ENCODE measurements at places on chromosomes 7 and 10. TPM values are rescaled to one million over a fixed set of nuclear protein-coding genes. Genes with fewer than 3 reads are reported as not detected.

GRCh38 chr7:6917258-6917657 is 91.2 kb upstream of the CCZ1B start:
- no peaks in the 10 kb centered on the region for H3K36me3 ChIP-seq
- H3K27me3 ChIP-seq = no peaks in the 10 kb centered on the region
- no peak overlapping the region for H3K4me3 ChIP-seq
- no peaks in the 10 kb centered on the region for H3K4me1 ChIP-seq
- DNase-seq = no peak
- no peak overlapping the region for H3K27ac ChIP-seq

DNA sequence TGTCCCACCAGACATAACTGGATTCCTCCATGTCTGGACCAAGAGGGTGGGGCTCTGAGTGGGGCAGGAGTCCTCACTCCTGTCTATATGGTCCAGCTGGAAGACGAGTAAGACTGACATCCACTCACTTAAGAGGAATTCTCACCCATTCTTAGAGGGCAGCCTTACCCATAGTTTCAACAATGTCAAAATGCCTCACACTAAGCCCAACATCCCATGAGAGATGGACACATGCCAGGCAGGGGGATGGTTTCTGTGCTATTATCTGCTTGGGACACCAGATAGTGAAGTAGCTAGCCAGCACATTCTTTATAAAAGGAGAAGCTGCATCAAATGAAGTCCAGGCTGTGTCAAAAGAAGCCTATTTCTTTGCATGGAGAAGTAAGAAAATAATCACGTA is 4.7 kb upstream of the LANCL2 start:
- H3K4me3 ChIP-seq = no peak overlapping the region
- H3K27me3 ChIP-seq = no peaks in the 10 kb centered on the region
- no peak overlapping the region for H3K27ac ChIP-seq
- peaks cover 8% of the 10 kb centered on the region for H3K4me1 ChIP-seq
- no peaks in the 10 kb centered on the region for H3K36me3 ChIP-seq

DNA sequence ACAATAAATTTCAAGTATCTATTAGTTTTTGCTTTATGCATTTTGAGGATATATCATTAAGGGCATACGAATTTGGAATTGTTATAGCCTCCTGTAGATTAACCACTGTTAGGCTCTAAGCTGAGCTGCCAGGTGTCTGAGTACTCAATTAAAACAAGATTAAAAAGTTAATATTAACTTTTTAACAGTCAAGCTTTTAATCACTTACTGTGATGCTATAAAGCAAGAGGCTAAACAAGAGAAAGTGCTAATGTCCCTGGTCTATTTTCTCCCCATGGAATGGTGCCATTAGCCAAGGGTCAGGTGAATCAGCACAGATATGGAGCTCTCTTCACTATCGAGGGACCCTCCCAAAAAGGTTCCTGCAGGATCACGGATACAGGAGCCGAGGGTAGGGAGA is 9.7 kb downstream of the GSAP start:
- H3K4me1 ChIP-seq = peaks cover 2% of the 10 kb centered on the region
- DNase-seq = no peak
- H3K27ac ChIP-seq = no peak overlapping the region
- H3K27me3 ChIP-seq = no peaks in the 10 kb centered on the region

- H3K36me3 ChIP-seq = no peaks in the 10 kb centered on the region
- no peaks in the 10 kb centered on the region for H3K4me1 ChIP-seq
- no peaks in the 10 kb centered on the region for H3K27me3 ChIP-seq
- H3K27ac ChIP-seq = no peak overlapping the region
- no peak overlapping the region for H3K4me3 ChIP-seq
Measured at GRCh38 chr7:118573085-118573484, 348.6 kb downstream of the ANKRD7 start.

GRCh38 chr7:37920305-37920848 is at the start of gene EPDR1:
EPDR1 (plus strand) TSS chr7:37920640; CDS start chr7:37920940, 300 bp downstream.
- H3K27ac ChIP-seq = no peak within 1 kb of the TSS
- DNase-seq = peak; percentile 52
- H3K36me3 ChIP-seq = no peaks in the 10 kb centered on the region
- peaks cover 14% of the 10 kb centered on the region for H3K4me1 ChIP-seq
- peak within 1 kb of the TSS; percentile 71 for H3K4me3 ChIP-seq
- peaks cover 59% of the 10 kb centered on the region for H3K27me3 ChIP-seq

DNA sequence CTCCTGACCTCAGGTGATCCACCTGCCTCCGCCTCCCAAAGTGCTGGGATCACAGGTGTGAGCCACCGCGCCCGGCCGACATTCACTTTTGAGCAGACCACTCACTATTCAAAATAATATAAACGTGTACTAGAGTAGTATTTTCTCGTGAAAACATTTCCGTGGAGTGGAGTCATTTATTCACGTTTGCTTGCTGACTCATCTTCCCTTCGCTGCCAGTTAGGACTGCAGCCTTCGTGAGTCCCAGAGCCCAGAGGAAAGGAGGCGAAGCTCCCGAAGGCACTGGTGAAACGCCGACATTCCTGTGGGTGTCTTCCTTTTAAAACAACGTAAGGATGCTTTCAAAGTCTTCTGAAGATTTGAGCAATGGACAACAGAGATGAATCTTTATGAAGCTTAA is 10.9 kb upstream of the INPP5A start:
- H3K4me1 ChIP-seq = no peaks in the 10 kb centered on the region
- peaks cover 2% of the 10 kb centered on the region for H3K36me3 ChIP-seq
- no peak overlapping the region for H3K4me3 ChIP-seq
- H3K27me3 ChIP-seq = peaks cover 18% of the 10 kb centered on the region
- H3K27ac ChIP-seq = no peak overlapping the region

GRCh38 chr7:1151156-1151555 is 8.8 kb downstream of the ZFAND2A start:
- H3K4me1 ChIP-seq = no peaks in the 10 kb centered on the region
- H3K4me3 ChIP-seq = no peak overlapping the region
- peaks cover 10% of the 10 kb centered on the region for H3K36me3 ChIP-seq
- no peaks in the 10 kb centered on the region for H3K27me3 ChIP-seq

DNA sequence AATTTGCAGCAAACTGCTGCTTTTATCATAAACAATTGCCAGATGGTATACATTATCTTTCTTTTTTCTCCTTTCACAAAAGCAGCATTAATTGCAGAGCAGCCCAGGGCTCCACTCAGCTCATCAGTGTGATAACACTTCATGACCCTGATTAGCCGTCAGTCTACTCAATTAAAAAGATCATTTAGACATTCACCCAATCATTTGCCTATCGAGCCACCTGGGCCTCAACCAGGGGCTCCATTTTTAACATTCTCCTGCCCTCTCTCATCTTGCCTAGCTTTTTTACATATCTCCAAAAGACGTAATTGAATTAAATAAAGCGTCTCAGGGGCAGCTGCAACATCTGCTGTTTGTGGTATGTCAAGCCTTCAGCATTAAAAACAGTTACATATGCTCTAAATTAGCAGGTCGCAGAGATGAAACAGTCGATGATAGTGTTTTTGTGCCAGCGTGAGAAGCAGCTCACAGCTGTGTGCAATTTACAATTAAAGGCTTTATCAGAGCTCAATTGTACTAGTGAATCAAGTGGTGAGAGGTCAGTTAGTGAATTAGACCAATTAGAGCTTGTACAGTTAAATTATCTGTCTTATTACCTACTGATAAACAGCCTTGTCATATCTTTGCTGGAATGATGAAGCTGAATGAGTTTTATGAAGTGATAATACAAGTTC is 522.5 kb downstream of the ETV1 start:
- DNase-seq = no peak
- no peak overlapping the region for H3K27ac ChIP-seq
- H3K4me3 ChIP-seq = no peak overlapping the region
- H3K4me1 ChIP-seq = no peaks in the 10 kb centered on the region
- no peaks in the 10 kb centered on the region for H3K36me3 ChIP-seq

GRCh38 chr10:117518246-117518645 is 24.3 kb upstream of the EMX2 start:
- no peaks in the 10 kb centered on the region for H3K4me1 ChIP-seq
- H3K36me3 ChIP-seq = no peaks in the 10 kb centered on the region
- DNase-seq = no peak
- H3K27me3 ChIP-seq = peaks cover 31% of the 10 kb centered on the region
- H3K27ac ChIP-seq = no peak overlapping the region

- DNase-seq = no peak
- H3K4me1 ChIP-seq = peaks cover 28% of the 10 kb centered on the region
- peaks cover 28% of the 10 kb centered on the region for H3K36me3 ChIP-seq
- no peak overlapping the region for H3K27ac ChIP-seq
- no peaks in the 10 kb centered on the region for H3K27me3 ChIP-seq
Measured at GRCh38 chr7:39656415-39656814, 33.0 kb downstream of the RALA start.

DNA sequence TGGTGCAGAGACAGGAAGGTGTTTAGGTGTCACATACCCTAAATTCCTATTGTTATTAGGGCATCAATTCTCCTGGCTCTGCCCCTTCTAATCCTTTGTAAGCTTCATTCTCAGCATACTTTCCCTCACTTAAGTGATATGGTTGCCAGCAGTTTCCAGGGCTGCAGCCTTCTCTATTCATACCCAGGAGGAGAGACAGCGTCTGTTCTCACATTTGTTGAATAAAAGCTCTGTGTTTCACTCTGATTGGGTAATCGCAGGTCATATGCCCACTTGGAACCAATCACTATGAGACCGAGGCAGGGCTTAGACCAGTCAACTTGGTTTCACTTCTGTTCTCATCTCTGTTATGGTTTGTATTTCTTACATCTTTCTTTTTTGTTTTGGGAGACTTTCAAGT is 109.6 kb upstream of the MTPN start:
- no peak overlapping the region for H3K27ac ChIP-seq
- DNase-seq = peak; percentile 24
- H3K36me3 ChIP-seq = no peaks in the 10 kb centered on the region
- peaks cover 4% of the 10 kb centered on the region for H3K27me3 ChIP-seq

GRCh38 chr10:59126991-59127390 is 49.5 kb upstream of the PHYHIPL start:
- DNase-seq = no peak
- H3K4me3 ChIP-seq = no peak overlapping the region
- no peaks in the 10 kb centered on the region for H3K4me1 ChIP-seq
- H3K36me3 ChIP-seq = no peaks in the 10 kb centered on the region

DNA sequence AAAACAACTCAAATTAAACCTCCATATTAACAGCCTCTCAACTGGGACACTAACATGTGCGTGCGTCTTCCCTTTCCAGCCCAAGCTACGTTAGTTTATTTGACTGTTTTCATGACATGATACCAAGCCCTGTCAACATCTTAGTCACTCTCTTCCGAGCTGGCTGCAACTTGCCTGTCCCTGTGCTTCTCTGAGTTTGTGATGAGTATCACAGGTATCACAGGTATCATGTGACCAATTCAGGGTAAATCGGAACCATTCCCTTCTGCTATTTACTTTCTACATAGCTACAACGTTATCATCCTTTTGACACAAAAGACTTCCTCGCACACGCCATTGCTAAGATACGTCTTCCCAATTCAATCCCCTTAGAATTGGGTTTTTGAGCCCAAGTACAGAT is 70.2 kb downstream of the CAV1 start:
- peaks cover 30% of the 10 kb centered on the region for H3K27me3 ChIP-seq
- H3K4me3 ChIP-seq = no peak overlapping the region
- H3K4me1 ChIP-seq = peaks cover 9% of the 10 kb centered on the region

DNA sequence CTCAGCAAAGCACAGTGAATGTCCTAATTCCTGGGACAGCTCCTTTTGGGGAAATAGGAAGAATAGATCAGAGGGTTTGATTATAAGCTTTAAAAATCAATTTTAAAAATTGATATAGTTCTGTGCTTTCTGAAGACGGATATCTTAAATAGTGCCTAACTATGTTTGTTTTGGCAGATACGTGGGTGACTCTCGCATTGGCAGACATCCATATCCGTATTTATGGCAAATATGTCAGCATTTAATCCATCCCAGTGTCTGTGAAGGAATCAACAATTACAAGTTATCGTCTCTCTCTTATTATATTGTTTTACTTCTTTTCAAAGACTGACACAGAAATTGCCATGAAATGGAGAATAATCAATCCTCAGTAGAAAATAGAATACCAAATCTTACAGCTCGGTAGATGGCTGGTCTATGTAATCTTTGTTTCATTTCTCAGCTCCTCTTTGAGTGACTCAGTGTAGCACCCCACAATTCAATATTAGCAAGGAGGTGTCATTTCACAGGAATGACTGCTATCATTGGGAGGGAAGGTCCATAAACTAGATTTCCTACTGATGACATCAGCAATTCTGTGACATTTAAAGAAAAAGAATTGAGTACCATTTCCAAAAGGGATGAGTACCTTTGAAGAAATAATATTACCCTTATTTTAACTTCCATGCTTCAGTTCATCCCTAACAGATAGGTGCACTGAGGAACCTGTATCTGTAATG is 186.4 kb upstream of the NFE2L3 start:
- no peak overlapping the region for H3K4me3 ChIP-seq
- H3K36me3 ChIP-seq = no peaks in the 10 kb centered on the region
- peaks cover 7% of the 10 kb centered on the region for H3K4me1 ChIP-seq
- peaks cover 27% of the 10 kb centered on the region for H3K27me3 ChIP-seq

ADO gene
- 26.2 TPM for total RNA-seq

LBX1 gene
- not detected for total RNA-seq

PDK4 gene
- not detected for total RNA-seq

DENND2A gene
- not detected for total RNA-seq

CHRM2 gene
- total RNA-seq = not detected

SPDYE2B gene
- 0.19 TPM for total RNA-seq

H2BK1 gene
- not detected for total RNA-seq
